ENCODE measurements at places on chromosomes 7 and 10.

DNA sequence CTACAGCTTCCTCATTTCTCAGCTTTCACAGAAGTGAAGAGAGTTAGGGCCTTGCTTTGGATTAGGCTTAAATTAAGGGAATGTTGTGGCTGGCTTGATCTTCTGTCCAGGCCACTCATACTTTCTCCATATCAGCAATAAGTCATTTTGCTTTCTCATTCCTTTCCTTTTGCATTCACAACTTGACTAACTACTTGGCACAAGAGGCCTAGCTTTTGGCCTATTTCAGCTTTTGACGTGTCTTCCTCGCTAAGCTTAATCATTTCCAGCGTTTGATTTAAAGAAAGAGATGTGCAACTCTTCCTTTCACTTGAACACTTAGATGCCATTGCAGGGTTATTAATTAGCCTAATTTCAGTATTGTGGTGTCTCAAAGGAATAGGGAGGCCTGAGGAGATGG is 712.0 kb downstream of the INHBA start:
- no peak for DNase-seq

DNA sequence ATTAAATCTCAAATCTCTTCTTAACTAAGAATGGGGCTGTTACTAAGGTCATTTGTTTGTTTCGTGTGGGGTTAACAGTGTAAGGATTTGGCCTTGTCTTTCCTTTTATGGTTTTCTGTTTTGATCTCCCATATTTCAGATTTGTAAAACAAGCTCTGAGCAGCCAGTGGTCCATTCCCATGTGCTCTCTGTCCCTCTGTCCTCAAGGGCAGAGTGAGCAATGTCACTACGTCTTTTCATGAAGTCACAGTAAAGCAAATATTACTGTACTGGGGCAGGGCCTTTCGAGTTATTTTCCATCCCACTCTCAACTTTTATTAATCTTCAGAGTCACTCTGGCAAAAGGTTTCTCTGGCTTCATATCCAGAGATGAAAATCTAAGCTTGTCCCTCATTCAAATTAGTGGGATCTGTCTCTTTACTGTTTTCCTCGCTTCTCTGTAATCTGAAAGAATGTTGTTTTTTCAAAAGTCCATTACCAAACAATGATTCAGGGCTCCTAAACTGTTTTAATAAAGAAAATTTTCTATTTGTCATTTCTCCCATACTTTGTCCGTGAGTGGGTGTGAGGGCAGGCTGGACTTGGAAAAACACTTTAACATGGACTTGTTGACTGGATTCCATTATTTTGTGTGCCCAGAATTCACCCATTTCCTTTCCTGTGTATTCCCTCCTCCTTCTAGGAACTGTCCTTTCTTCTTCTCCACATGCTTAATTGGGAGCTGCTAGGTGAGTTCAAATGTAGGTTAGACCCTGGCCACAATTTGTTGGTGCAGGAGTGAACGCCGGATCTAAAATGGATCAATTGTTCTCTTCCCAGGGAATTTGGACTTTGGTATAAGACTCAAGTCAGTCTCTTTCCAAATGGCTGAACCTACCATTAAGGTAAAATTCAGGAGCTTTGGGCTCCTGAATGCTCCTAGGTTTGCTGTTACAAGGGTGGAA is 42.1 kb upstream of the NAMPT start:
- DNase-seq: no peak

DNA sequence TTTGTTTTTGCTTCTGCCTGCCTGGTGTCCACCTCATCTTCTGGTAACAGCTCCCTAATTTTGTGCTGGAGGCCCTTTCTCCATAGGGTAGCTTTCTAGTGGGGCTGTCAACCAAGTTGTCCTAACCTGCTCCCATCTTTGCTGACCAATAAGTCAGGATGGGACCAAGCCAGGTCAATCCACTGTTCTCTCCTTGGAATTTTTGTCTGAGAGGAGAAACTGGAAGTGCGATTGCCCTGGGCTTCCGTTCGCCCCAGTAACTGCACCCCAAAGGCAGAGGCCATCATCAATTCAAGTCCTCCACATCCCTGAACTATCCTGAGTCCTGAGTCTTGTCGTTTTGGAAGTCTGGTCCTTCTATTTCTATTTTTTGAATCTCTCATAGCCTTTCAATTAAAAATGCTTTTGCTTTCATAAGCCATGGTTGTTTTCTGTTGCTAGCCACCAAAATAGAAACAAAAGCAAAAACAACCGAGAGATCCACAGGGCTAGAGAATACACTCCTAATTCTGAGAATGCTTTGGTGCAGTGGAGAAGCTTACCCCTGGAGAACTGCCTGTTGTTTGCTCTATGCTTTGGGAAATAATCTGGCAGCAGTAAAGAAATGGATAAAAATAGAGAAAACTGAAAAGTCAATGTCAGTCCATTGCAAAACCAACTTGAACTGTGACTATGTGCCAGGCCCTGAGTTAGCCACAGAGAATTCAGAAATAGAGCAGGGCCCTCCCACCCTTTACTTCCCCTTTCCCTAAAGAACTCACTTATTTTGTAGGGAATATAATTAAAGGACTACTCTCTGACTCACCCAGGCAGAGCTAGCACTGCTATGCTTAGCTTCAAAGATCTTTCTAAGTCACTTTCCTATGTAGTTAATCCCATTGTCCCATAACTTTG is 368.1 kb downstream of the CXCL12 start:
- no peak for DNase-seq

- no peak for DNase-seq
Measured at GRCh38 chr7:40772096-40772495, 637.3 kb downstream of the SUGCT start.

DNA sequence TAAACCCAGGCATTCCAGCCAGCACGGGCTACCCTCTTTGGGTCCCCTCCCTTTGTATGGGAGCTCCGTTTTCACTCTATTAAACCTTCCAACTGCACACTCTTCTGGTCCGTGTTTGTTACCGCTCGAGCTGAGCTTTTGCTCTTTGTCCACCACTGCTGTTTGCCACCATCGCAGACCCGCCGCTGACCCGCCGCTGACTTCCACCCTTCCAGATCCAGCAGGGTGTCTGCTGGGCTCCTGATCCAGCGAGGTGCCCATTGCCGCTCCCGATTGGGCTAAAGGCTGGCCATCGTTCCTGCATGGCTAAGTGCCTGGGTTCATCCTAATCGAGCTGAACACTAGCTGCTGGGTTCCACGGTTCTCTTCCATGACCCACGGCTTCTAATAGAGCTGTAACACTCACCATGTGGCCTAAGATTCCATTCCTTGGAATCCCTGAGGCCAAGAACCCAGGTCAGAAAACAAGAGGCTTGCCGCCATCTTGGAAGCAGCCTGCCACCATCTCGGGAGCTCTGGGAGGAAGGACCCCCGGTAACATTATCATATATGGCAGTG is 14.5 kb downstream of the ZNF277 start:
- DNase-seq: no peak

GRCh38 chr7:55335151-55335550 is 30.0 kb upstream of the LANCL2 start:
- DNase-seq: no peak

- no peak for DNase-seq
Measured at GRCh38 chr7:154729056-154729455, 273.9 kb downstream of the PAXIP1 start.

- DNase-seq: no peak
Measured at GRCh38 chr10:103145860-103146466, 47.1 kb downstream of the NT5C2 start.

GRCh38 chr10:78875331-78875877 is 193.4 kb upstream of the ZMIZ1 start:
- no peak for DNase-seq

- no peak for DNase-seq
Measured at GRCh38 chr7:132919771-132920170, 162.1 kb downstream of the CHCHD3 start.

- DNase-seq: no peak
Measured at GRCh38 chr10:114167985-114168384, 6.0 kb downstream of the CCDC186 start.

GRCh38 chr7:111560773-111561653 is 1.3 kb downstream of the IMMP2L start:
- no peak for DNase-seq

DNA sequence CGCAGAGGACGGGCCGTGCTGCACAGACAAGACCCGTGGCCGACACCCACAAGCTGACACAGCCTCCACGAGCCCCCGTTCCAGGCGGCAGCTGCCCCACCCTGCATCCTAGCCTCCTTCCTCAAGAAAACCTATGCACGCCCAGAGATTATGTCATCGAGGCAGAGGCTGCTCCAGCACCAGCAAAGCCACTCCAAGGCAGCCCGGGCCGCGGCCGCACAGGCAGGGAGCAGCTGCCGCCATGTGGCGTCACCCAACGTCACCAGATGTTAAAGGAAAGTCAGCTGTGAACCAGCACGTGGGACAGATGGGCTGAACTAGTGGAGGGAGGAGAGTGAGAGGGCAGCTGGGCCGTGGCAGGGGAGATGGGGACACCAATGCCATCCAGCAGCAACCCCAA is 59.8 kb downstream of the STK32C start:
- DNase-seq: no peak

DNA sequence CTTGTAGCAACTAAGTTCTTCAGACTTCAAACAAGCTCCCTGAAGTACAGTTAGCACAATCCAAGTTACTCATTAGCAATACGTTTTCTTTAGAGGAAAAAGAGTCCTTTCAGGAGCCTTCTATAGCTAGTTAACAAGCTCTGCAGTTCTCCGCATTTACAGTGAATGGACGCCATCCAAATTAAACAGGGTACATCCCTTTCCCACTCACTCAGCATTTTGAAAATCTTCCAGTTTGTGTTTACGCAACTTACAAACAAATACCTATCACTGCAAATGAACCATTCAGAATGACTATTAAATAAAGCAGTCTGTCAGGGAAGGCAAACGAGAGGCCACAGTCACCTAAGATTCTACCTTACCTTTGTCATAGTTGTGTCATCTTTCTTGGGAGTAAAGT is 84.5 kb downstream of the RNF32 start:
- peak; percentile 24 for DNase-seq

- no peak for DNase-seq
Measured at GRCh38 chr7:39035903-39036302, 58.2 kb downstream of the POU6F2 start.

GRCh38 chr10:96616961-96617360 is 30.1 kb upstream of the TM9SF3 start:
- DNase-seq: no peak

DNA sequence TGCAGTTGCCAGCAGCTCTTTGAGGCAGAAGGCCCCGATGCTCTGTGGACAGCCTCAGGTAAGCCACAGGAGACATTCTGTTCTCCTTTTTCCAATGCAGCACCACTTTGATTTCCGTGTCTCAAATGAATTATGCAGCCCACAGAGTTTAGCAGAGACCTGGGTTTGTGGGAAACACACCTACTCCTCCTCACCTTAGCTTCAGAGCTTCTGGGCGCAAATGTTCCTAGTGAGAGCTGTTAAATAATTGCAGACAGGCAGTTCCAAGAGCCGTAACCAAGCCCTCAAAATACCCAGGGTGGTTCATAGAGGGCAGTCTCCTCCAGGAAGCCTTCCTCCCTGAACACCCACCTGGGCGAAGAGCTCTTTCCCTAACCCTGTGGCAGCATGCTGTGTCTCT is 69.2 kb upstream of the AGK start:
- no peak for DNase-seq

- DNase-seq: no peak
Measured at GRCh38 chr7:155467846-155468784, 10.2 kb downstream of the EN2 start.

DNA sequence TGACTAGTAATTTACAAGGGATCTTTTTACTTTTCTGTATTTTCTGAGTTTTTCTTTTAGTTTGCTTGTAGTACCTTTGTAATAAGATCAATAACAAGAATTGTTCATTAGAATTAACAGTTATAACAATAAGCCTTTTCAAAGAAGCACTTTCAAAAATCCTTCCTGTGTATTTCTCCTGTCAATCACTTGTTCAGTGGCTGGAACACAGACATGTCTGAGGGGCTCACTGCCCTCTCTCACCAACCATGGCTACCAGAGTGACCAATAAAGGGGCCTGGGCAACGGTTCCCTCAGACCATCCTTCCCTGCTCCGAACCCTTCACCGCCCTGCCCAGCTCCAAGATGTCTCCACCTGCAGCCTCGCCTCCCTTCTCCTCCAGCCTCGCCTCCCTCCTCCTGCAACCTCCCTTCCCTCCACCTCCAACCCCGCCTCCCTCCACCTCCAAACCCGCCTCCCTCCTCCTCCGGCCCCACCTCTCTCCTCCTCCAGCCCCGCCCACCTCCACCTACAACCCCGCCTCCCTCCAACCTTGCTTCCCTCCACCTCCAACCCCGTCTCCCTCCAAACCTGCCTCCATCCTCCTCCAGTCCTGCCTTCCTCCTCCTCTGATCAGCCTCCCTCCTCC is 353.4 kb downstream of the TNS3 start:
- no peak for DNase-seq
